ENCODE measurements at places on chromosomes 6 and 20.

- no peak for DNase-seq
Measured at GRCh38 chr6:167050903-167051302, 51.7 kb downstream of the CEP43 start.

DNA sequence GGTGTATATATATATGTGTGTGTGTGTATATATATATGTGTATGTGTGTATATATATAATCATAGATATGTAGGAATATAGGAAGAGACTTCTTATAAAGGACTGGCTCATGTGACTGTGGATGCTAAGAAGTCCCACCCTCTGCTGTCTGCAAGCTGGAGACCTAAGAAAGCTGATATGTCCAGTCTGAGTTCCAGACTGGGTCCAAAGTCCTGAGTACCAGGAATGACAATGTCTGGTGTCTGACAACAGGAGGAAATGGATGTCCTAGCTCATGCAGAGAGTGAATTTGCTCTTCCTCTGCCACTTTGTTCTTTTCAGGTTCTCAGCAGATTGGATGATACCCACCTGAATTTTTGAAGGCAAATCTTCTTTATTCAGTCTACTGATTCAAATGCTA is 7.1 kb downstream of the ALDH5A1 start:
- no peak for DNase-seq

DNA sequence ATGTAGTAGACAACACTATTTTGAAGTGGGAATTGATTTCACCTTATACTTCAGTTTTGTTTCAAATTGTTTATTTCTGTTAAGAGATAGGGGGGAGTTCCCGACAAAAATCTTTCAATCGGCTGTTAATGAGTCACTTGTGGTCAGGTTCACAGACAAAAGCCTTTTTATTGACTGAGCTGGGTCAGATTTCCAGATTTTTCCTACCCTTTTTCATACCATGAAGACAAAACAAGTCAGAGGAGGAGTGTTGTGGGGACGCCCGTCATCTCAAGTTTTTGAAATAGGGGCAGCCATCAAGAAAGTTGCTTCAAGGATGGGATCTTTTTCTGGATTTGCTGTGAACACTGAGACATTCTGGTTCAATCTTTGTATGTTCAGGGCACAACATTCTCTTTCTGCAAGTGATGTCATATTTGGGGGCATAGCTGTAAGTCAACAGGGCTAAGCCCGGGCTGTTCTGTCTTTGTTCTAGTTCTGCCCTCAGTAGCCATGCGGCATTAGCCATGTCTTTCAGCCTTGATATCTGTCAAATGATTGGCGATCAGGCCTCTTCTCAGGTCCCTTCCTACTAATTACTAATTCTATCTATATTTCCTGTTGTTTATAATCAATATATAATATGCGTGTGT is 496.0 kb upstream of the MARCKS start:
- no peak for DNase-seq

DNA sequence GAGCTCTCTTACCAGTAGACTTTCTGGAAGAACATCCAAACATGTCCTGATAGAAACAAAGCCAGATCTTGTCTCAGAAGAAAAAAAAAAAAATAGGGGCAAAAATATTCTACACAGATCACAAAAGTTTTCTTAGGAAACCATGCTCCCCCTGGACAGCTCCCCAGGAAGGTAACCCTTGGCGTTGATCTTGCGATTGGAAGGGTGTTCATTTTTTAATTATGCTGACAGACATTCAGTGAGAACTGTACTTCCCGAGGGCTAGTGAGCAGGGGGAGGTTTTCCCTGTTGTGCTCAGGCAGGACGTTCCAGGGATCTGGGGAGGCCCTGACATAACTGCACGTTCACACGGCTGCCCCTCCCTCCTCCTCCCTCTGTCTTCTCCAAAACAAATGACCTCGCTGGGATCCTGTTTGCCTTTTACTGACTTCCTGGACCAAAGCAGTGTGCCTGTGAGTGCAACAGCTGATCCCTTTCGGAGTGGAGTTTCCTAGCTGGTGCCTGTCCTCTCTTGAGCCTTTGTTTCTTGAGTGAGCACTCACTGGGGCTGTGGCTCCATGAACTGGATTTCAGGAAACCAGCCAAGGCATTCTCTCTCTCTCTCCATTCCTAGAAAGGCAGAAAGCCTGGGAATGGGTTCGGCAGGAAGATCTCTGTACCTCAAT is 46.7 kb downstream of the MARCKS start:
- no peak for DNase-seq

DNA sequence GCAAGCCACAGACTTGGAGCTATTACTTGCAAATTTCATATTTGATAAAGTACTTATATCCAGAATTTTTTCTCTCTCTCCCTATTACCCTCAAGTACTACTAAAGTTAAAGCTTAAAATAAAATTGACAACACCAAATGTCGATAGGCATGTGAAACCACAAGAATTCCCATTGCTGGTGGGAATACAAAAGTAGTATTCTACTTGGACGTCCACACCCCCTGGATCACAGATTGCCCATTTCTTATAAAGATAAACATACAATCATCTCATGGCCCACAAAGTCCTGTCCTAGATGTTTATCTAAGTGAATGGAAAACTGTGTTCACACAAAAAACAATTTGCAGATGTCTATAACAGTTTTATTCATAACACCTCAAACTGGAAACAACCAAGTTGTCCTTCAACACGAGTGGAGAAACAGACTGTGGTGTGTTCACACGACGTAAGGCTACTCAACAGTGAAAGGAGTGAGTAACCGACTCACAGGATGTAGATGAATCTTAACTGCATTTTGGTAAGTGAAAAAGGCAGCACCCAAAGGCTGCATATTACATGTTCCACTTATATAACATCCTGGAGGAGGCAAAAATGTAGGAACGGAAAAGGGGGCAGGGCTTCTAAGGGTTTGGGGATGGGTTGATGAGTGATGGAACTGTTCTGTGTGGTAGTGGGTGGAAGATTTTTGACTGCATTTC is 297.4 kb downstream of the THBS2 start:
- DNase-seq = no peak

- DNase-seq = no peak
Measured at GRCh38 chr6:85961746-85962145, 319.1 kb upstream of the SYNCRIP start.

DNA sequence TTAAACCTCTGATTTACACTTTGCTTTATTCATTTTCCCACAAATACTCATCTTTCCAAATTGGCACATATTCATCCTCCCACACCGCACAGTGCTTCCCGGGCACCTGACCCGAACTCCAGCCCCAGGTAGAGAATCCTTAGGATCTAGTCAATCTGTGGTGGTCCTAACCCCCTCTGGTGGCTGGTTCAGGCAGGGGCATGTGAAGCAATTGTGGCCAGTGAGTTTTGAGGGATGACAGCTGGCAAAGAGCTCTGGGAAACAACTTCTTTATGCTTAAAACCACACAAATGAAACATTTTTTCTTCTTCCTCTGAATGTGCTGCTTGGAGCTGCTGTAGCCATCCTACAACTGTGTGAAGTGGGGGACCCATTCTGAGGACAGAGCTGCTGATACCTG is 54.7 kb downstream of the ELOVL5 start:
- DNase-seq = no peak

- DNase-seq = no peak
Measured at GRCh38 chr20:2093159-2093781, 8.4 kb upstream of the STK35 start.

DNA sequence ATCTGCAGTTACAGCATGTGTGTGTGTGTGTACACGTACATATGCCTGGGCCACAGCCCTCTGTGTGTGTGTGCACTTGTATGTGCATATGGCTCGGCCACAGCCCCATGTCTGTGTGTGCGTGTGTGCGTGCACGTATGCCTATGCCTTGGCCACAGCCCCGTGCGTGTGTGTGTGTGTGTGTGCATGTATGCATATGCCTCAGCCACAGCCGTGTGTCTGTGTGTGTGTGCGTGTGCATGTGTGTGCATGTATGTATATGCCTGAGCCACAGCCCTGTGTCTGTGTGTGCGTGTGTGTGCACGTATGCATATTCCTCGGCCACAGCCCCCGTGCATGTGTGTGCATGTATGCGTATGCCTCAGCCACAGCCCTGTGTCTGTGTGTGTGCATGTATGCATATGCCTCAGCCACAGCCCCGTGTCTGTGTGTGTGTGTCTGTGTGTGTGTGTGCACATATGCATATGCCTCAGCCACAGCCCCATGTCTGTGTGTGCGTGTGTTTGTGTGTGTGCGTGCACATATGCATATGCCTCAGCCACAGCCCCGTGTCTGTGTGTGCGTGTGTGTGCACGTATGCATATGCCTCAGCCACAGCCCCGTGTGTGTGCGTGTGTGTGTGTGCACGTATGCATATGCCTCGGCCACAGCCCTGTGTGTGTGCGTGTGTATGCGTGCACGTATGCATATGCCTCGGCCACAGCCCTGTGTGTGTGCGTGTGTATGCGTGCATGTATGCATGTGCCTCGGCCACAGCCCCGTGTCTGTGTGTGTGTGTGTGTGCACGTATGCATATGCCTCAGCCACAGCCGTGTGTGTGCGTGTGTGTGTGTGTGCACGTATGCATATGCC is 14.6 kb upstream of the C20orf204 start:
- DNase-seq = no peak

- DNase-seq = no peak
Measured at GRCh38 chr6:74734901-74735300, 471.0 kb downstream of the COL12A1 start.

DNA sequence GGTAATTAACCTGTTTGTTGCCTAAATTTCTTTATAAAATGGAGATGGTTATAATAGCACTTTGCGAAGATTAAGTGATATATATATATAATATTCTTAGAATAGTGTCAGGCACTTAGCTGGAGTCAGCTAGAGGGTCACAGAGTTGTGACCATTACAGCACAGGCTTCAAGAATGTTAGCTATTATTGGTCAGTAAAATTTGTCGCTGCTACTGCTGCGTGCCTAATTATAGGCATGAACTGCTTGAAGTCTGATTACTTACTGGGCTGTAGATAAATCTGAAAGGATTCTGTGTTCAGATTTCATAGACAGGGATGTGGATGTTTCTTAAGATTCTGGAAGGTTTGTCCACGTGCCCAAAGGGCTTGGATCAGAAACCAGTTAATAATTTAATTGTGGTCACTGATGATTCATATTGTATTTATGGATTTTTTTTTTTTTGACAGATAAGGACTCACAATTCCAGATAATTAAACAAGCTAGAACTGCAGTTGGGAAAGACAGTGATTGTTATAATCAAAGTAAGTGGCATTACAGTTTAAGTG is 4.7 kb downstream of the SNRNP48 start:
- DNase-seq = no peak

DNA sequence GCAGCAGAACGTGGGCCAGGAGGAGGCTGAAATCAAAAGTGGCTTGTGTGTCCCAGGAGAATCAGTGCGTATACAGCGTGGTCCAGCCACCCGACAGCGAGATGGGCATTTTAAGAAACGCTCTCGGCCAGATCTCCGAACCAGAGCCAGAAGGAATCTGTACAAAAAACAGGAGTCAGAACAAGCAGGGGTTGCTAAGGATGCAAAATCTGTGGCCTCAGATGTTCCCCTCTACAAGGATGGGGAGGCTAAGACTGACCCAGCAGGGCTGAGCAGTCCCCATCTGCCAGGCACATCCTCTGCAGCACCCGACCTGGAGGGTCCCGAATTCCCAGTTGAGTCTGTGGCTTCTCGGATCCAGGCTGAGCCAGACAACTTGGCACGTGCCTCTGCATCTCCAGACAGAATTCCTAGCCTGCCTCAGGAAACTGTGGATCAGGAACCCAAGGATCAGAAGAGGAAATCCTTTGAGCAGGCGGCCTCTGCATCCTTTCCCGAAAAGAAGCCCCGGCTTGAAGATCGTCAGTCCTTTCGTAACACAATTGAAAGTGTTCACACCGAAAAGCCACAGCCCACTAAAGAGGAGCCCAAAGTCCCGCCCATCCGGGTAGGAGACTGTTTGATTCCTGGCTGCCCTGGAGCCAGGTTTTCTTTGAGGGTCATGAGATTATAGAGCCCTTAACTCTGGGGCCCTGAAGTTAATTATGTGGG is 75.3 kb downstream of the ASXL1 start:
- no peak for DNase-seq

DNA sequence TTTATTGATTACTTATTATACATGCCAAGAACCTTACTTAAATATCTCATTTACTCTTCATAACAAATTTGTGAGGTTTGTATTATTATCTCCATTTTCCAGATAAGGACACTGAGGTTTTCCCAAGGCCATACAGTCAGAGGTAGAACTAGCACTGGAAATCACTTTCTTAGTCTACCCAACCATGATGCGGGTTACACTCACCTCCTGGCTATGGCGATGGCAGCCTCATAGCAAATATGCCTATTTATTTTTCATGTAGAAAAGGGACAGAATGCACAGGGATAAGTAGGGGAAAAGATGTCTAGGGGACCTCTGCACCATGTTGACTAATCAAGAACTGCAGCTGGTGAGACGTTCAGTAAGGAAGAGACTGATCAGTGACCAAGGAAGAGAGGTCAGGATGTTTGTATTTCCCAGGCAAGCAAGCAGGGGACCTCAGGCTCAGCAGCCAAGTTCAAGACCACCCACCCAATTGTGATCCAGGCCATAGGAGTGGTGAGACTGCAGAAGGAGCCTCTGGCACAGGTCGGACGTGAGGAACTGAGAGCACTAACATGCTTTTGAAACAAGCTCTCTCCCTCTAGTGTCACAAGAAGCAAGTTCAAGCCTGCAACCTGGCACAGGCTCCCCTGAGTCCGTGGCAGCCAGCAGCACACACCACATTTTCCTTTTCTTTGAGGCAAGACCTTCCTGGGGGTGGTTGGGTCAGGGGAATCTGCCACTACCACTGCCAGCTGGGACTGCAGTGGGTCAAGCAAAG is 97.8 kb downstream of the GMPR start:
- no peak for DNase-seq

- no peak for DNase-seq
Measured at GRCh38 chr6:133895573-133896343, 6.8 kb downstream of the TCF21 start.

DNA sequence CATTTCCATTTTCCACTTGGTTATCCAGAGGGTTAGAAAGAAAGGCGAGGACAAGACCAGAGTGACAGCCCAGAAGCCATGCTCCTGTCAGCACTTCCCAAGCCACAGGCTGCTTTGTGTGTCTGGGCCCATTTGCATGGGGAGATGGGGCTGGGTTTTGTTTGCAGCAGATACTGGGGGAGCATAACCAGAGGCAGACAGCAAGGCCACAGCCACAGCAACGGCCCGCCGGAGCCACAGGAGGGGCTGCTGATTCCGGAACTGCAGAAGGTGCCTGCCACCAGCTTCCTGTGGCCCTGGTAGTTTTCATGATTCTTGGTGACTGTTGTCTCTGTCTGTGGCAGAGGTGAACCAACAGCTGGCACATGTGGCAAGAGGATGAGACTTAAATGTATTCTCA is 106.6 kb downstream of the DLL1 start:
- DNase-seq = peak; percentile 46

DNA sequence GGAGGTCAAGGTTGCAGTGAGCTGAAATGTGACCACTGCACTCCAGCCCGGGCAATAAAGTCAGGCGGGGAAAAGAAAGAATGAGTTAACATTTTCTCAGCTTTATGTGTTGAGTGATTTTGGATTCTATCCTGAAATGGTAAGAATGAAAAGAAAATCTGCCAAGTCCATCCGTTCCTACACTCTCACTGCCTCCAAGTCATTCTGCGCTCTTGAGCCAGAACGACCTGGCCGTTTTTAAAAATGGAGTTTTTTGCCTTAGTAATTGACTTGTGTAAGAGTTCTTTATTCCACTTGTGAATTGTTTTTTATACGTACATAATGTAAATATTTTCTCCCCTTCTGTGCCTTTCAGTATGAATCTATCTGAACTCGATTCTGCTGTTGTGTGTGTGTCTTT is 28.7 kb downstream of the DNAJC5 start:
- no peak for DNase-seq
